NCI-H1417 (cell line): ENCODE measurements at places on chromosomes 6 and 20.

- DNase-seq, result no peak
Measured at GRCh38 chr6:158153576-158153975, 14.5 kb downstream of the SERAC1 start.

- no peak for DNase-seq
Measured at GRCh38 chr6:30761791-30762429, 17.6 kb upstream of the IER3 start.

- no peak for DNase-seq
Measured at GRCh38 chr6:79928478-79928998, 18.8 kb downstream of the ELOVL4 start.

- DNase-seq, result no peak
Measured at GRCh38 chr20:51799401-51799860, 2.9 kb downstream of the SALL4 start.

- DNase-seq, result no peak
Measured at GRCh38 chr6:123594776-123595175, 42.0 kb downstream of the TRDN start.

DNA sequence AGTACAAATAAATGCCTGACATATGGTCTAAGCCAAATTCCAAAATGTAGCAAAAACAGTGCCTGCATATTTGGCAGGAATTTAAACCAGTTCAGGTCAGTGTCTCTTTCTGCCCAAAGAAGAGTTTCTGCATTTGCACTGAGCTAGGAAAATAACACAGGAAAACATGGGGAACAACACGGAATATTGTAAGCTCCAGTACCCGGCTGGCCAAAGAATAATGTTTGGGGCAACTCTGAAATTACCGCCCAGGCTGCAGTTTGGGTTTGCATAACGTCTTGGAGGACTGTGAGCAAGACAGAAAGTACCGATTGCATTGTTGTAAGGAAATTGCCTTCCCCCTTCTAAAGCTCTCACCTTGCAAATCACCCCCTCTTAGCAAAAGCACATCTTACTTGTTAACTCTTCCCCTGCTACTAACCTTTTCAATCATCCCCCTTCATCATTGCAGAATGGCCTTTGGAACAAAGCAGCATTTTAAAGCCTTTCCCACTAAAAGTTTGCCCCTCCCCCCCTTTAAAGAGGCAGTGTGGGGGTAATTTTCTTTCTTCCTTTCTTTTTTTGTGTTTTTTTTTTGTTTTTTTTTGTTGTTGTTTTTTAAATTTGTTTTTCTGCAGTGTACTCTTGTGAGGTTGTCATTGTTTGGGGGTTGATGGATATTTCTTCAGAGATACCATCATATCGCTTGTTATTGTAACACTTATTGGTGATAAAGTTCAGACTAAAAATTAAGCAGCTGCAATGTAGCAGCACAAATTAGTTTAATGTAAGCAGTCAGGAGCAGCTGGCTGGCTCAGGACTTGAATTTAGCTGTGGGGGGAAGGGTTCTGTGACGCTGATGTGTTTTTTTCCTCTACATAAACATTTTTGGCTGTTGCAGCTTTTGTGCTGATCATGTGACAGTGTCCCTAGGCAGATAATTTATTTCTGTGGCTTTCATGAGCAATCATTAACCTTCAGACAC is 100.0 kb upstream of the CITED2 start:
- DNase-seq, result no peak

DNA sequence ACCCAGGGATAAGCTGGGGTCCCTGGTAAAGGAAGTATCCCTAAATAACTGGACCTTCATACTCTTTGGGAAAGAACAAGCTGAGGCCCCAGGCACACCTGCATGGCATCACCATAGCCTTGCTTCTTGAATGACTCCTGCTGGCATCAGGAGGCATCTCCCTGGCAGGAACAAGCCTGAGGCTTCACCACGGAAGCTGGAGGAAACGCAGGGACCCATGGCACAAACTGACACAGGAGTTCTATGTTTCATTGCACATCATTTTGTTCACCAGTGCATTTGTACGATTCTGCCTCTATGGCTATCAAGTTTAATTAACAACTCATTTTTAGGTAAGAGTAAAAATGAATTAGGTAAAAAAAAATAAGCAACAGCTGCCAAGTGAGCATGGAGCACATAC is 619 bp upstream of the PDE7B start:
- no peak for DNase-seq

GRCh38 chr20:32240205-32240604 is 32.5 kb downstream of the POFUT1 start:
- DNase-seq, result peak; percentile 5

DNA sequence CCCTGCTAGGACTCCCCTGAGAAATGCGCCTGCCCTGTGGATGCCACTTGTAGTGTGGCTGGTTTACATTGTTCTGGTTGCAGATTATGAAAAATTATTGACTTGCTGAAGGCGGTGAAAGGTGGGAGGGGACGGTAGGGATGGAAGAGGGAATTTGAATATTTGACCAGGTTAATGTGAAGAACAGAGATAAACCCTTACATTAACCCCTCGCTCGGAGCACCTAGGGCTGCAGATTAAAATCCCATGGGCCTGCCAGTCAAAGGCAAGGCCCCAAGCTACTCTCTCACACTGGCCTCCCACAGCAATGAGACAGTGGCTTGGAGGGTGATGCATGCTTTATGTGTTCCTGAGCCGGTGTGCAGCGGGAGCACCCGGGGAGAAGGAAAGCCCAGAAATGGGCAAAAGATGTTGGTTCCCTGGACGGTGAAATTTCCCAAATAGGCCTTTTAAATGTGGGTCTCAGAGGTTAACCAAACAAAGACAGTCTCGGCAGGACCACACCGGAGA is 2.5 kb downstream of the FOXF2 start:
- DNase-seq, result no peak

DNA sequence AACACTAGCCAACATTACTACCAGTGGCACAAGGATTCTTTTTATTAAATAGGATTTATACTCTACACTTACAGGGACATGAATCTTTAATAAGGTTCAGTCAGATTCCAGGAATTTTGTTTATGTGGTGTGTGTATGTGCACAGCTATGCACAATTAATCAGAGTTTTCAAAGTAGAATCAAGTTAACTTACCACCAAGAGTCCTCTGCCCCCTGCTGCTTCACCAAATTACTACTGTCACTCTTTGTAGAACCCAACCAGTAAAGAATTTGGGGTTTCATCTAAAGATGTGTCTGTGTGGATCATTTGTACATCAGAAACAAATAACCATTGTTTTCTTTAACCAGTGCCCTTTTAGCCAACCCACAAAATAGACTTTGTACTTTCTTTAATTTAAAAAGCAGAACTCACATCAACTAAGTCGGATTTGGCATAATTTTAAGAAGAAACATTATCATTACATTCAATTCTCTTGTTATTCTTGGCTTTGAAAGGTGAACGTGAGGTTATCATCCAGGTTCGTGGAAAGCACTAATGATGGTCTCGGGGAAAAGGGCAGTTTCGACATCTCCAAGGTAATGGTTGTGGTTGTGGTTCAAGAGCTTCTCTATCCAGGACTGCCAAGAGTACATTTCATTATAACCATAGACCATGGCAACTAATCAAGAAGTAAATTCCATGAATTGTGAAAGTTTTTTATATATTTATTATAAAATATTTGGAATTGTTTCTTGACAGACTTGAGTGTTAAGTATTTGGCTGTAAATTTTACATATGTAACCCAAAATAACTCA is 514.3 kb upstream of the ID4 start:
- DNase-seq, result no peak

DNA sequence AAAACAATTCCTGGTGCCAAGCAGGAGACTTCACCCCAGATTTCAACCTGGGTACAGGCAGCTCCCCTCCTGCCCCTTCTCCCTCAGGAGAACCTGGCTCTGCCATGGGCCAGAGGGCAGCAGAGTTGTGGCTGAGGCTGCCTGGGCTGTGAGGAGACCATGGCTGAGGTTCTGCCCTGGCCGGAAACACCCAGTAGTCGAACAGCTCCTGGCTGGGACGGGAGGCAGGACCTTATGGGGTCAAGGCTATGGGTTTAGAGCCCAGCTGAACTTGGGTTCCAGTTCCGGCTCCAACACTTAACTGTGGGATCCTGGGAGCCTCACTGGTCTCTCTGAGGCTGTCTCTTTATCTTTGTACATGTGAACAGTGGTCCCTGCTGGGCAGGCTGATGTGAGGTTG is 8.5 kb downstream of the C6orf132 start:
- DNase-seq, result no peak

- DNase-seq, result no peak
Measured at GRCh38 chr6:145841668-145842067, 27.1 kb upstream of the FBXO30 start.

GRCh38 chr6:28537509-28538140 is 11.9 kb downstream of the GPX5 start:
- no peak for DNase-seq

DNA sequence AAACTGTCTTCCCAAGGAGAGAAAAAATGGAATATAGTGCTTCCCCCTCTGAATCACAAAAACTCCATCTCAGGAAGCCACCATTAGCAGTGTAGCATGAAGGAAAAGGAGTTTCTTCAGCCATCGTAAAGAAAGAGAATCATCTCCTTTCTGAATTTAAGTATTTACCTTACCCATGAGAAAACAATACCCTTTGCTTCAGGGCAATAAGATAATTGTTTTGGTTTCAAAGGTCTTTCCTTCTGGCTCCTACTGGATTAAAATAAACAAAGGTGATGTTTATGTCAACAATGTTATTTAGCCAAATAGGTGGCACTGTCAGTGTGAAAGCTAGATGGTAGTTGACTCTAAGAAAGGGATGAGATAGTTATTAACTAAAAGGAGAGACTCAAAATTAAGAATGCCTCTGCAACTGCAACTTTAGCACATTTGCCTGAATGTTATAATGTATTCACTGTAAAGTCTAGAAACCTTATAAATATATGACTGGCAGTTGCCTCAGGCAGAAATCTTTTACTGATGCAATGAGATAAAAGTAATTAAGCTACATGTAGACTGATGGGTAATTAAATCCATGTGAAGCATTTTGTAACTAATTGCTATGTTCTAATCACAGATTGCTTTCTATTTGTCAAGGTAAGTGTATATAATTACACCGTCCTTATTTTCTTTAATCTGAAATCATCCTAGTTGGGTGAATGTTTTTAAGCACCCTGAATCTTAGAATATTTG is 399.0 kb downstream of the CDKAL1 start:
- peak; percentile 96 for DNase-seq

DNA sequence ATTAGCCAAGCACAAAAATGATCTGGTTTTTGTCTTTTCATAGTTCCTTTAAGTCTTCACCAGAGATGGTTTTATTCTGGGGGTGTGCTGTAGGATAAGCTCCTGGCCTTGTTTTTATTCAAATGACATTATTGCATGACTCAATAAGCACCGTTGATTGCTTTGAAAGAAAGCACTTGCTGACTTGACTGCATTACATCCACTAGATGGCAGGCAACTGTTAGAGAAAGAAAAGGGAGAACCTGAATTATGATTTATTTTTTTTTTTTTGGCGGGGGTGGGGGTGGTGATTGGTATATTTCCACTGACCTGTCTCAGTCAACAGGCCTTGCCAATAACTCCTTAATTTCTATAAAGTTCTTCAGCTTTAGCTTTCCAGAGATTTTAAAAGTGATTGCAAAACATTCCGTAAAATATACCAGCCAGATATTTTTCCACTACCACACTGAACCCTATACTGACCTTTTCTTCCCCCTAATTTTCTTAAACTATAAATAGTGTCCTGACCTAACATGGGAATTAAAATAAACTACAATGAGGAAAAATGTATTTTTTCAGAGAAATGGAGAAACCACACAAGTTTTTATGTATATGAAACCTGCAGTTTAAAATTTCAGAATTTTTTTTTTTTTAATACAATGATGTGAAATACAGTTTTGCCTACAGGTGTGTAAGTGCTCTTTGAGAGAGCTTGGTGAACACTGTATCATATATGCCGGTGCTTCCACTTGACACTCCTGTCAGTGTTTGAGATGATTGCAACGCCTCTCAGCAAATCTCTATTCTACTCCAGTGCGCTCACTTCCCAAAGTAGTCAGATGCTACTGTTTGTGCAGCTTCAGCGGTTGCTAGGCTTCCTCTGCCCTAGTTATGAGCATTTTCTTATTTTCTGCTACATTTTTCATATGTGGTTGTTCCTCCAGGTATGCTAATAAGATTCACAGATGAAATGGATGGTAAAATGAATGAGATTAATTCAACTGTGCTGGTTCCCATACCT is 274.3 kb downstream of the CD109 start:
- peak; percentile 64 for DNase-seq

GRCh38 chr6:125789167-125789566 is 1.6 kb upstream of the NCOA7 start:
- DNase-seq, result no peak

GRCh38 chr6:41934278-41935192 is 7.1 kb downstream of the CCND3 start:
- DNase-seq, result no peak

DNA sequence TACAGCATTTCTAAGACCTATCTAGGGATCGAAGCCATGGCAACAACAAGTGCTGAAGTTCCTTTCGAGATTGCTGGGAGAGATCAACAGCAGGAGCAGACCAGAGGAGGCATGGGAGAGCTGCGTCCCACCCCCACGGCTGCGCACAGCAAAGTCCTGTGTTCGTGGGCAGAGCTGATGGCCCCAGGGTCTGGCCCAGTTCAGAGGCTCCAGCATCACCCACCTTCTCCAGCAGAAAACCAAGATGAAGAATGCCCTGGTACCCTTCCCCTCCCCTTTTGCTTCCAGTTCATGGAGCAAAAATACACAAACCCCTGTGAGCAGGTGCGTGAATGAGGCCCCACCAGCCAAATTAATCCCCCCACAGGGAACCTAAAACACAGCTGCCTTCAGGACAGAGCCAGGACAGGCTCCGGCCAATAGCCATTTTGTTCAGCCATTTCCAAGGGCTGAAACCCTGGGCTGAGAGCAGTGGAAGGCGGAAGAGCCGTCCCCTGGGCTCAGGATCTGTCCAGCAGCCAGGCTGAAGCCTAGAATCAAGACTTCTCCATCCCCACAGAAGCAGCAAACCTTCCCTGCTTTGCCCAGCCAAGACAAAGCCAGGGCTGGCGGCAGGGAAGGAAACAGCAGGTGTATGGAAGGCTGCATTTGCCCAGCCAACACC is 102.8 kb downstream of the PREX1 start:
- DNase-seq, result no peak

GRCh38 chr20:6837730-6838129 is 70.2 kb downstream of the BMP2 start:
- no peak for DNase-seq

GRCh38 chr6:78076371-78076770 is 423.5 kb downstream of the MEI4 start:
- DNase-seq, result no peak

- DNase-seq, result no peak
Measured at GRCh38 chr6:161191671-161192070, 82.2 kb downstream of the AGPAT4 start.

DNA sequence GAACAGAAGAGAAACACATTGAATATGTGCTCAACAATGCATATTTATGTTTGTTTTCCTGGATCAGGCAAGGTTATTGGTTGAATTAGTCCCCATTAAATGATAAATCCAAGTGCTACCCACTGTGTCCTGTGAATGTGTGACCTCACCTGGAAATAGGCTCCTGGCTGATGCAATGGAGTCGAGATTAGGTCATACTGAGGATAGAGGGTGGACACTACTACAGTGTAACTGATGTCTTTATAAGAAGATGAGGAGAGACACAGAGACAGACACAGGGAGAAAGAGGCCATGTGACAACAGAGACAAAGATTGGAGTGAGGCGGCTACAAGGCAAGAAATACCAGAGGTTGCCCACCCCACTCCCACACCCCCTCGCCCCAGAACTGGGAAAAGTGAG is 559.3 kb downstream of the C6orf118 start:
- no peak for DNase-seq

- DNase-seq, result no peak
Measured at GRCh38 chr20:17967521-17968365, 851 bp downstream of the SNX5 start.
